Pulmonary artery endothelial cell (primary cell): ENCODE measurements at places on chromosomes 7 and 10. TPM values are rescaled to one million over a fixed set of nuclear protein-coding genes. Genes with fewer than 3 reads are reported as not detected.

Gene RAPGEF5
- total RNA-seq: 72.7 and 106 TPM in 2 replicates

Gene HOXA6
- total RNA-seq: 0.07 and 0.42 TPM in 2 replicates

Gene CHN2
- total RNA-seq: 0.13 and 0.78 TPM in 2 replicates

- DNase-seq: no peak
Measured at GRCh38 chr7:95324431-95324830, at the start of gene PON1. TSS of gene PON1 (minus strand) at chr7:95324532. CDS start at chr7:95324475, 57 bp downstream.

DNA sequence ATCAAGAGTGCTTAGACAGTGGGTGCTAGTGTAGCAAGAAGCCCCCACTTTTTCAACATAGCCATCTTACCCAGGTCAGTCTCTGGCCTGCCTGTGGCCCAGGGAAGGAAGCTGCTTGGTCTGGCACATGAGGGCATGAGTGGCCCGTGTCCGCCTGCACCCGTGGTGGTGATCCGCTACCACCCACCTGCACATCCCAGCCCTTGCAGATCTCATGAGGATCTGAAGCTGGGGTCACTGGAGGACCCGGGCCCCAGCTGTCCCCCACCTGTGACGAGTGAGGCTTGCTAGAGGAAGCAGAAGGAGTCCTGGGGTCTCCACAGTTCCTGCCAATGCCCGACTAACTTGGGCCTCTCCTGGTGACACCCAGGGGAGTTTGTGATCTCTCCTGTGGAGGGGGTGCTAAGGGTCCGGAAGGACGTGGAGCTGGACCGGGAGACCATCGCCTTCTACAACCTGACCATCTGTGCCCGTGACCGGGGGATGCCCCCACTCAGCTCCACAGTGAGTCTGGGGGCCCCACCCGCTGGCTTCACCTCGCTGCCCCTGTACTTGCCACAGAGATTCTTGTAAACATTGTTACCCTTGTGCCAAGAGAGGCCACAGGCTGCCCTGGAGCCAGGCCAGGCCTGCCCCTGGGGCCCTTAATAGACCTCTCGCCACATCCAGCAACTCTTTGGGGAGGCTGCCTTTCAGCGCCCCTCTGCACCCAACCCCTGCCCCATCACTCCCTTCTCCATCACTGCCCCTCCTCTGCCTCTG is 10.8 kb upstream of the VSIR start:
- DNase-seq: no peak

GRCh38 chr7:23520582-23520981 is 11.2 kb downstream of the TRA2A start:
- DNase-seq: no peak

GRCh38 chr10:118409295-118409694 is 67.2 kb upstream of the FAM204A start:
- no peak for DNase-seq

GRCh38 chr10:34049887-34050286 is 715.4 kb upstream of the NRP1 start:
- DNase-seq: no peak
